Mammary microvascular endothelial cell (primary cell): ENCODE measurements at places on chromosomes 6 and 20. TPM values are rescaled to one million over a fixed set of nuclear protein-coding genes. Genes with fewer than 3 reads are reported as not detected.

Gene HNF4A
- total RNA-seq, result not detected in 2 replicates

Gene RPP40
- total RNA-seq, result 30.6 and 38.1 TPM in 2 replicates

Gene HLA-B
- 1,271 and 2,245 TPM in 2 replicates for total RNA-seq

Gene LHFPL5
- 0.20 TPM in 1 of 2 replicates, not detected in the other for total RNA-seq

Gene GRIK2
- total RNA-seq, result not detected in 2 replicates

Gene SNAP91
- total RNA-seq, result 0.15 TPM in 1 of 2 replicates, not detected in the other

Gene TMEM74B
- 0.20 and 1.4 TPM in 2 replicates for total RNA-seq

Gene SLC35F1
- not detected in 2 replicates for total RNA-seq

Gene CBFA2T2
- total RNA-seq, result 4.4 and 4.5 TPM in 2 replicates
